ENCODE measurements at places on chromosomes 11 and 22. TPM values are rescaled to one million over a fixed set of nuclear protein-coding genes. Genes with fewer than 3 reads are reported as not detected.

TCN1 gene
- not detected for total RNA-seq

DNA sequence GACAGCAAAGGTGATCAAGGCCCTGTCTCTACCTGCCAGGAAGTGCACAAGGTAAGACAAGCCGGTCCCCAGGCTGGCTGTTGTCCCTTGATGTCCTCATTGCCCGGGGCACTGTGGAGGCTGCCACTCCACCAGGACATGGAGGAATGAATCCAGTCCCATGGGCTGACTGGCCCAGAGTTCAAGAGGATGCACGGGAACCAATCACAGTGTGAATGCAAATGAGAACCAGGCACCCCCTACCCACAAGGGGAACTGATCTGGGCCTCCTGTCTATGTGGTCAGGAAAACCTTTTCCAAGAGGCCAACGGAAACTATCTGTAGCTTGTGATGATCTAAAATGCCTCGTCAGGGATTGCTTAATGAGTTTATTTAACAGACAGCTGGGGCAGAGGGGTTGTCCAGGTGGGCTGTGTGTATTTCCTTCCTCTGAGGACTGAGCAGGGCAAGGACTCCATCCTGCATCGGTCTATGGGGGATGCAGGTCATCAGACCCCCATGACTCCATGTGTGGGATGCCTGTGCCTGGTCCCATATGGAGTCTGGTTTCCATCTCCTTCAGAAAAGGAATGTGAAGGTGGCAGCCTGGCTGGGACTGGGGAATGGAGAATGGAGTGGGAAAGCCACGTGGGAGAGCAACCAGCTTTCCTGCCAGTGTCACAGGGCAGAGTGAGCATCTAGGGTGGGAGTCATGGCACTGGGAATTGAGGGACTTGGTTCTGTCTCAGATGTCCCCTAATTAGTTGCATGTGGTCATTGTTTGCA lies 60.5 kb downstream of the CD82 start:
- H3K36me3 ChIP-seq = peaks cover 2% of the 10 kb centered on the region
- peaks cover 13% of the 10 kb centered on the region for H3K4me1 ChIP-seq
- no peak for DNase-seq
- H3K27ac ChIP-seq = no peak overlapping the region

MCHR1 gene
- total RNA-seq = not detected

GRCh38 chr11:62432695-62433094 lies 13.9 kb downstream of the SCGB1A1 start:
- H3K36me3 ChIP-seq = no peaks in the 10 kb centered on the region
- H3K27ac ChIP-seq = no peak overlapping the region
- no peaks in the 10 kb centered on the region for H3K27me3 ChIP-seq
- H3K4me3 ChIP-seq = no peak overlapping the region
- peaks cover 4% of the 10 kb centered on the region for H3K4me1 ChIP-seq

GRCh38 chr11:27718346-27718862 lies 18.1 kb upstream of the BDNF start:
- no peak overlapping the region for H3K27ac ChIP-seq
- no peaks in the 10 kb centered on the region for H3K4me1 ChIP-seq
- H3K27me3 ChIP-seq = peaks cover 12% of the 10 kb centered on the region

- H3K27me3 ChIP-seq = no peaks in the 10 kb centered on the region
- no peak overlapping the region for H3K4me3 ChIP-seq
- DNase-seq = no peak
- no peaks in the 10 kb centered on the region for H3K36me3 ChIP-seq
Observed at GRCh38 chr22:43109511-43109910, 1.0 kb upstream of the BIK start.

- DNase-seq = no peak
- no peaks in the 10 kb centered on the region for H3K36me3 ChIP-seq
- no peaks in the 10 kb centered on the region for H3K27me3 ChIP-seq
- H3K4me3 ChIP-seq = no peak overlapping the region
- H3K27ac ChIP-seq = no peak overlapping the region
- H3K4me1 ChIP-seq = no peaks in the 10 kb centered on the region
Observed at GRCh38 chr22:39739338-39740027, 154.1 kb downstream of the ENTHD1 start.

Measured in GM12878 (cell line).